ENCODE measurements at places on chromosomes 13 and 19. TPM values are rescaled to one million over a fixed set of nuclear protein-coding genes. Genes with fewer than 3 reads are reported as not detected.

CEACAM21 gene
- total RNA-seq: not detected

DNA sequence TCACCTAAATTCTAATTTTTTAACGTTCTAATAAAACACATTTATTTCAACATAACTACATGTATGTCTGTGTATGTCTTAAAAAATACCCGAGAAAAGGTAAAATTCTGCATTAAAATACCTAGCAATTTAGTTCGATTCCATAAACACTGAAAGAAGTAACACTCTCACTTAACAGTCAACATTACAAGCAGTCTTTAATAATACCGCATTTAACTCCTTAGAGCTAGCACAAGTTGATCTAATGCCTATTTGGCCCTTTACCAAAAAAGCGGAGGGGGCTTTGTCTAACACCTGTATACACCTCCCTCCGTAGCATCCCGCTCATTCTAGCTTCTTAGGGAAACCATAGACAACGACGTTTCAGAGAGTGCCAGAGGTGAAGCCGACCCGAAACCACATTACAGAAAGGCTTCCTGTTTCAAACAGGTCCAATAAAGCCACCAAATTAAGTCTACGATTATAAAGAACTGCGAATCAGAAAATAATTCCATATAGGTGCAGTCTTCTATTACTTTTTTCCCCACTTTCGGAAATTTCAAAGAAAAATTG lies 1.2 kb downstream of the SPART start:
- no peak for DNase-seq

GRCh38 chr19:58387338-58388174 lies 487 bp downstream of the RPS5 start:
- DNase-seq: peak; percentile 55

DNA sequence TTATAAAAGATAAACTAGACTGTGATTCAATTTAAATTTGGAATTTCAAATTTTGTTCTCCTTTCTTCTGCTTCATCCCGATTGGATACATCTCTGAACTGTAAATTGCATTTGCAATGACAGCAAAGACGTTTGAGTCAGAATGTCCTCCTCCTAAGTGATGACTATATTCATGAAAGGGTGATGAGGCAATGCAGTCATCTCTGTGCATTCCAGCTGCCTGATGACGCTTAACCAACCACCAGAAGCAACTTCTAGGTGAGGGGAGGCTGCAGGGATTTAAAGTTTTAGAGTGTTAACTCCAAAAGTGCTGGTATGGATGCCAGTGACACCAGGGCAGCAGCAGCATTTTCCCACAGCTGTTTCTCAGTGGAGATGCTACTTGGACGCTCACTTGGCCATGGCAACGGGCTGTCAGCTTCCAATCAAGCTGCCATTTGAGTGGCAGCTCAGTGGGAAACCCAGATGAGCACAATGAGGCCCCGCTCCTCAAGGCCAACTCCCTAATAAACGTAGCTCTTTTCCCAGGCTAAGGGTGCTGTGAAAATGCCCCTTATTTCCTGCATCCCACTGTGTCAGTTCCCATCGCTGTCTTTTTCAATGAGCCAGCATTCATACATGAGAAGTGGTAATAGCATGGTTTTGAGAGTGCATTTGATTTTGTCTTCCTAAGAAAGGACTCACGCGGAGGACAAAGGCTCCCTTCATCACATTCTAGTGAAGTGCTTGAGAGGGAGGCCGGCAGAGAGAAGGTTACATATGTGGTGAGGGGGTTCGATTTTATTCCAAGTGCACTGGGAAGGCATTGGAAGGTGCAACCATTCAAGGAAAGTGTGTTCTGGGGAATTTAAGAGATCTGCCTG lies 45.2 kb upstream of the AMER2 start:
- peak; percentile 47 for DNase-seq

POGLUT2 gene
- total RNA-seq: 11.5 TPM

DNA sequence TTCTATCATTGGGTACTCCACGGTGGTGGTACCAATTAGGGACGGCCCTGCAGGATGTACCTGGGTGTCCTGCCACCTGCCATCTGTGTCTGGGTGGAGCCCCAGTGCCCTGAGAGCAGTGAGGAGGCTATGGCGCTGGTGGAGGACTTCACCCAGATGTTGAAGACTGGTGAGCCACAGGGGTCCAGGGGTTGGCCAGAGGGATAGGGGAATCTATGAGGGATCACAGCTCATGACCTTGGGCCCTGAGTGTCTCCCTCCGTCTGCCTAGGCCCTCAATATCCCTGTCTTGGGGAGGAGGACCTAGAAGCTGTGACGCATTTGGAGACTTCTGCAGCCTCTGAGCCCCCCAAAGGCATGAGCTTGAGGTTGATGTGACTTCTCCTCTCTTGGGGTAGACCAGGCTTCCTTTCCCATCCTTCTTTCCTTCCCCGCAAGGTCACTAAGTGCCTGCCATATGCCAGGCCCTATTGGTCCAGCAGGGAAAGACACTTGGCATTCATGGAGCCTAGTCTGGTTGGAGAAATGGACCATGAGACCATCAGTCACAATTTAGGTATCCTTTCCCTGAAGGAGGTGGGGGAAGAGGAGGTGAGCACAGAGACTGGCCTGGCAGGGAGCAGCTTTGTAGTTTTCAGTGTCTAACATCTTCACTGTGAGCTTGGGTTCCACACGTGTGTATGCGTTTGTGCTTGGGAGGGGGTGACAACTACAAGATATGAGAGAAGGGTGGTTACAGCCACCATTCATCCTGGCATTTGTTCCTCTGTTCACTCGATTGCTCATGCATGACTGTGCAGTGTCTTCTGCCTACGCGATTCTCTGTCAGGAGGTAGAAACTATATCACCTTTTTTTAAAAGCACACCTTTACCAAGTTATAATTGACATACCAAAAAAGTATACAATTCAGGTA lies 5.1 kb upstream of the MZF1 start:
- no peak for DNase-seq

ZNF524 gene
- 13.4 TPM for total RNA-seq

ZNF284 gene
- total RNA-seq: 3.0 TPM

DNA sequence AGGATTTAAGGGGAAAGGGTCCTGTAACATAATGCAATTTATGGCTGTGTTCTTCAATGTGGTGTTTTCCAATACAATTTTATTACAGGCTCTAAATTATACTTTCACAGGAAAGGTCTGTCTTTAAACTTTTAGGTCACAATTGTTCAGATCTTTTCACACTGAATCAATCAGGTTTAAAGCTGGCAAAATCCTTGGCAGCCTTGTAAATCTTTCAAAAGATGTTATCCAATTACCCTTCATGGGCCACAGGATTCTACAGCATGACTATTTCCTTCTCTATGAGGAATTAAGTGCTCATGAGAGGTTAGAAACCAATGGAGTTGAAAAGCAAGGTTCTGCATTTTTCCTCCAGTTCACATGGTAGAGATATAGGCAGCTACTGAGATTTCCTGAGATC lies 211.5 kb upstream of the MIR17HG start:
- DNase-seq: no peak

SPACA4 gene
- total RNA-seq: not detected

- no peak for DNase-seq
These were observed 68.3 kb upstream of the SERP2 start for GRCh38 chr13:44305286-44305685.

DNA sequence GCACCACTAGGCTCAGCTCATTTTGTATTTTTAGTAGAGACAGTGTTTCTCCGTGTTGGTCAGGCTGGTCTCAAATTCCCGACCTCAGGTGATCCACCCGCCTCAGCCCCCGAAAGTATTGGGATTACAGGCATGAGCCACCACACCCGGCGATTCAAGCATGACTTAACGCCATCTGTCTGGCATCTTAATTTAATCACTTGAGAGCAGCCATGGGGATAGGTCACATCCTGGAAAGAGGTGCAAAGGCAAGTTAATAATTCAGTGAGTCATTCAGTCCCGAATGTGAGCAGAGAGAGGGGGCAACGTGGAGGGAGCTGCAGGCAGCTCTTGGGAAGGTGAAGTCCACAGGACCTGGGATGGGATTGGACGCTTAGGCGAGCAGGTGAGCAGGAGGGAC lies 31.7 kb upstream of the USP29 start:
- DNase-seq: no peak

DNA sequence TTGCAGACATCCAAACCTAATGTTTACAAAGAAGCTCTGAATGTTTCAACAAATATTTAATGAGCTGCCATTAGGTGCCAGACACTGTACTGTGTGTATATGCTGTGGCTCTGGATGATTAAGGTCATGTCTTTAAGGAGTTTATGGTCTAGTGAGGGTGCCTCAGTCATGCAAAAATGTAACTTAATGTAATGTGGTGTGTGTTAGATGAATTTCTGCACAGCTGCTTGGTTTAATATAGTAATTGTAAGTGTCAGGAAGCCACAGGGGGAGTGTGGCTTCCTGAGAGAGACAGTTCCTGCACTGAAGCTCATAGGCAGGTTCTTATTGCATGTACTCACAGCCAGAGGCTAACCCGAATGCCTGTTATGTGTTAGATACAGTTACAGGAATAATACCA lies 43.3 kb downstream of the SPATA13 start:
- DNase-seq: no peak

- DNase-seq: no peak
These were observed 30.2 kb downstream of the TMTC4 start for GRCh38 chr13:100644371-100644770.

TTC9B gene
- total RNA-seq: not detected

DNA sequence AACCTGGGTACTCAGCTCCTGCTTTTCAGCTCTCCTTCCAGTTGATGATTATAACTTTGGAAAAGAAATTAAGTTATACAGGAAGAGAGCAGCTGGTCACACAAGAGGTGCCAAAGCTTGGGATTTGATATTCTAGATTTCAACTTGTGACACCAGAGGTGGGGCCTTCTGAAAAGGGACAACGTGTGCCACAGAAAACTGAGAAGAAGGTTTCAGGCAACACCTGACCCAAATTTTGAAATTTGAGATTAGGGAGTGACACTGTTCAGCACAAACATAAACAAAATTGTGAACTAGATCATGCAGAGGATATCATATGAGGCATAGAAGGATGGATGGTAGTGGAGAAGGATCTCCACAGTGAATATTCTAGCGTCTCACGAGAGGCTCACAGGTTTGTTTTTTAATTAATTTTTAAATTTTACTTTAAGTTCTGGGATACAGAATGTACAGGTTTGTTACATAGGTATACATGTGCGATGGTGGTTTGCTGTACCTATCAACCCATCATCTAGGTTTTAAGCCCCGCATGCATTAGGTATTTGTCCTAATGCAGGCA lies 379.7 kb downstream of the ENOX1 start:
- no peak for DNase-seq

ZNF625 gene
- 10.6 TPM for total RNA-seq

GRIK5 gene
- total RNA-seq: 0.06 TPM

URAD gene
- not detected for total RNA-seq

ATP4A gene
- not detected for total RNA-seq

Data from LHCN-M2 (cell line).